Hematopoietic multipotent progenitor cell treated with erythropoietin and hydrocortisone succinate and interleukin-3 and kit ligand, for 15 days (in vitro differentiated cells): ENCODE measurements at places on chromosomes 1 and 21.

GRCh38 chr1:50123071-50123470 lies 14.4 kb downstream of the ELAVL4 start:
- DNase-seq: no peak

DNA sequence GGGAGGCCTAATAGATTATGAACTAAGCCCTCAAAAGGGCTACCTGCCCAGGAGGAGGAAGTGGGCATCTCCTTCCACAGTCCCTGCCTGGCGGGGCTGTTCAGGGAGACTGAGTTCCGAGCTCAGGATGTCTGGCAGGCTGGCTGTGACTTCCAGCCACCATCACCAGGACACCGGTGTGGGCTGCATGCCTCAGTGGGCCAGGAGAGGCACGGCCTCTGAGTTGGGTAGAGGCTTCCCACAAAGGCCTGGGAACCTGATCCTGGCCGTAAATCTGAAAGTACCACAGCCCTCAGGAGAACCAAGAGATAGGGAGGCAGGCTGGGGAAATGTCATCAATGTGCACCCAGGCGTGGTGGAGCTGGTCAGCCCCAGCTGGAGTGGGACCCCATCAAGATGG lies 29.1 kb downstream of the NTPCR start:
- DNase-seq: no peak

GRCh38 chr1:50972766-50973165 lies 2.7 kb downstream of the CDKN2C start:
- DNase-seq: no peak

GRCh38 chr1:12142891-12143630 lies 23.7 kb upstream of the TNFRSF1B start:
- no peak for DNase-seq

- DNase-seq: no peak
These were observed 5.7 kb downstream of the MAP3K6 start for GRCh38 chr1:27361044-27361402.

GRCh38 chr1:10662090-10662688 lies 134.3 kb downstream of the CASZ1 start:
- DNase-seq: no peak

- DNase-seq: no peak
These were observed 88.1 kb downstream of the TM2D1 start for GRCh38 chr1:61636814-61637213.

DNA sequence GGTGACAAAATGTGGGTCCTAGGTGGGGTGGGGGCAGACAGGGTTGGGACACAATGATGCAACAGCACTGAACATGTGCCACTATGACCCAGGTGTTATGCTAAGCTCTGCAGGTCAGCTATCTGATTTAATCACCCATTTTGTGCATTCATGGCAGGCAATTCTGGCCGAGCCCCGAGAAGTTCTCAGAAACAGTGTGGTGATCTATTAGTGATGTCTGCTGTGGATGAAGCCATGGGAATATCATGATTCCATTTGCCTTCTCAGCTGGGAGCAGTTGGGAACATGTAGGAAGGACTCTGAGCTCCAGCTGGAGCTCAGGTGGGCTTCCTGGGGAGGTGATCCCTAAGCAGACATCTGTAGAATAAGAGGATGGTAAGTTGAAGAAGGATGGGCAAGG lies 194.0 kb upstream of the POU3F1 start:
- no peak for DNase-seq

GRCh38 chr1:8396786-8397406 lies 79.0 kb downstream of the SLC45A1 start:
- no peak for DNase-seq

DNA sequence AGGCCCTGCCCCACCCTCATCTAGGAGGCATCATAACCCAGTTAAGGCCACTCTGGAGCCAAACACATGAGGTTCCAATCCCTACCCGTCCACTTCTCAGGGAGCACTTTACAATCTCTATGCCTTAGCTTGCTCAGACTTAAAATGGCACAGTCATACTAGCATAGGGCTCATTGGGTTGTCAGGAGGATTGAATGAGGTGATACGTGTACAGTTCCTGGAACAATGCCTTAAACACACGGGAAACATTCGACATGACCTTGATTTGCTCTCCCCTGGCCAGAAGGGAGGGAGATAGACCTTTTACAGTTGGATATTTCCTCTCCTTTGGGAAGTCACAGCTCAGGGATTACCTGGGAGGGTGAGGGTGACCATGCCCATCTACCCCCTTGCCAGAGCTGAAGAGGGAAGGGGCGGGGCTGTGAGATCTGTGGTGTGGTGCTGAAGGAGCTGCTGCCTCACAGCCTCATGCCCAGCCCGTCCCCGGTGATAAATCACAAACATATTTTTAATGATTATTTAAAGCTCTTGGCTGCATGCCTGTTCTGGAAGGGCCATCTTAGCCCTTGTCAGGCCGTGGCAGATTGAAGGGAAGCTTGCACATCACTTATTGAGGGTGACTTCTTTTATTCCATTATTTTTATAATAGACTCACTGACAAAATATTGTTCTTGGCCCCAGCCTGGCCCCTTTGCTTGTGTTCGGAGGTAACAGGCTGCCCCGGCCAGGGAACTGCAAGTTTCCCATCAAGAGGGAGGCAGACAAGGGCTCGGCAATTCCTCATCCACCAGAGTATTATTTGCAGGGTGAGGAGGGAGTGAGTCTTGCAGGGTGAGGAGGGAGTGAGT lies 83.4 kb downstream of the FOXD2 start:
- no peak for DNase-seq
